ENCODE measurements at places on chromosomes 6 and 20.

DNA sequence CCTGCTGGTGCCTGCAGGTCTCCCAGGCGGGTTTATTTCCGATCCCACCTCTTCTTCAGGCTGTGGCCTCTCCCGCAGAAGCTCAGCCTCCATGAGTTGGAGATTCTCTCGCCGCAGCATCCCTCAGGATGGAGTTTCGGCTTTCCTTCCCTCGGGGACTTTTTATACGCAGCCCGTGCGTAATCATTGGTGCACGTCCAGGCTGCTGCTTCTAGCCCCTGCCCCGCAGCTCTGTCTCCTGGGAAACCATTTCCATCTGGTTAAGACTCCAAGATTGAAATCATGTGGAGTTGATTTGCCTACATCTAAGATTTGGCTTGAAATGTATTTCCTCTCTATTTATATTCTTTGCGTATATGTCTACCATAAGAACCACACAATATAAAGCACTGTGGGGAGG lies 46.7 kb upstream of the CARMIL1 start:
- DNase-seq, result no peak

GRCh38 chr20:50713657-50714101 lies 17.7 kb upstream of the PARD6B start:
- no peak for DNase-seq

DNA sequence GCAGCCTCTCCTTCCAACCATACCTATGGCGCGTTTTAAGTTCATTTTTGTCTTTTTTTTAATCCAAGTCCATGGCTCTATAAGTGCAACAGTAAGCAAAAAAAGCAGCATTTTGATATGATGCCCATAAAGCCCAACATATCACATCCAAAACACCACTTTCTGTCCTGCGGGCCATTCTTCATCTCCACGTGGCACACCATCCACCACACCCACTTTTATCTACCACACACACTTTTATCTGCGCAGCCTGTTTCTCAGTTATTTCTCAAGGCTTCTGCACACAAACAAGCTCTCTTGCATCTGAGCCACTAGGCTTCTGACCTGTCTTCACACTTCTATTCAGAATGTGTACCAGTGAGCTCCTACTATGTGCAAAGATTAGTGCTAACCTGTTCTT lies 5.3 kb downstream of the GCLC start:
- DNase-seq, result no peak

- no peak for DNase-seq
Measured at GRCh38 chr6:69795469-69796072, 1.2 kb downstream of the LMBRD1 start.

DNA sequence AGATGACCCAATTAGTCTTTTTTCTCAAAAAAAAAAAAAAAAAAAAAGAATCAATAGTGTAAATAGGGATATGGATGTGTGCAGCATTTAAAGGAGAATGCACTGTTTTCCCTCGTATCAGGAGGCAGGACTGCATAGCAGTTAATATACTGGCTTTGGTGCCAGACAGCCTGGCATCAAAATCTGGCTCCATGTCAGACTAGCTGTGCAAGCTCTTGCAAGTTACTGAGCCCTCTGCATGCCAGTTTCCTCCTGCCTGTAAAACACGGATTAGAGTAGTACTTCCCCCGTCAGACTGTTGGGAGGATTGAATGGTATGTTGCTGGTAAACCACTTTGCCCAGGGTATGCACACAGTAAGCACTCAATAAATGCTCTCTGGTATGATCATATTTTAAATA lies 594.2 kb upstream of the CHD6 start:
- DNase-seq, result no peak

- DNase-seq, result no peak
Measured at GRCh38 chr6:126156973-126157372, 170.6 kb downstream of the TRMT11 start.

GRCh38 chr6:31791324-31792089 lies 4.0 kb downstream of the VARS1 start:
- DNase-seq, result peak; percentile 56

DNA sequence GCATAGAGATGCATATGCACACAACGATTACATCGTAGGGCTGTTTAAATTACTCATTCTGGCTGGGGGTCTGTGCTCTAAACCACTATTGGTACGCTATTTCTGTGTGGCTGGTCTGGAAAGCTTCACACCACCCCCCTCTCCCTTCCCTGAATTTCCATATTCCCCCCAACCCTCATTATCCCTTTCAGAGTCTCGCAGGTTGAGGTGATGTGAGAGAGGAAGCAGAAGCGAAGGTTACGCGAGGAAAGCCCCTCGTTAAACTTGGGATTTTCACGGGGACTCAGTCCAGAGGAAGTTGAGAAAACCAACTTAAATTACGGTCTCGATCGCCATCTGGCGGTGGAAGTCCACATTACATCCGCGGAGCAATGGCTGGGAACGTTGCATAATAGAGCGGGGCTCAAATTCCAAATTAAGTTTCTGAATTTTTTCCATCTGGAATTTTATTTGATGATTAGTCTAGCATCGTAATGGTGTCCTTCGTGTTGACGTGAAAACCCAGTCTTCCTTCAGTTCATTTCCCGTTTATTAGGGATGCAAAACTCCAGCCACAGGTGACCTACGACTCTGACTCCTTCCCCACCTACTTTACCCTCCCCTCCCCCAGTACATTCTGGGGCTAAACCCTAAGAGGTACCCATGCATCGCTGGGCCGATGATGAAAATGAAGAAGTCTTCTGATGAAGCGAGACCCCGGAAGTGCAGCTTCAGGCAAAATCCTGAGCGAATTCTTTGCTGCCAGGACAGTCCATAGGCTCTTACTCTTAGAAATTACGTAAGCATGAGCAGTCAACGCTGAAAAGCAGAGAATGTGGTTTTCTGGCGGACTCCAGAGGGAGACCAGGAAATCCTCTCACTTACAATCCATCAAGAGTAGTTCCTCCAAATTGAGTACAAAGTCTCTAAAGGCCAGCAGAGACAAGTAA lies 19.7 kb downstream of the HLA-DOB start:
- DNase-seq, result peak; percentile 82

- DNase-seq, result no peak
Measured at GRCh38 chr6:25482996-25483395, 169.0 kb upstream of the SCGN start.

DNA sequence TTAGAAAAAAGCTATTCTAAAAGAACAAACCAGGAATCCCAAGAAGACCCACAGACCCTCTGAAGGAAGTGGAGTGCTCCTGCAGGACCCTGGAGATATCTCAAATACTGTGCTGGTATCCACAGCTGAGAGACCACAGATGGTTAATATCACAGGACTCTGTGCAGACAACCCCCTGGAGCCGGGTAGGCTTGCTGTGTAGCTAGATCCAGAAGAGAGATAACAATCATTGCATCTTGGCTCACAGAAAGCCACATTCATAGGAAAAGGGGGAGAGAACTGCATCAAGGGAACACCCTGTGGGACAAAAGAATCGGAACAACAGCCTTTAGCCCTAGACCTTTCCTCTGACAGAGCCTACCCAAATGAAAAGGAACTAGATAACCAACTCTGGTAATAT lies 689.5 kb downstream of the PHF3 start:
- no peak for DNase-seq

GRCh38 chr6:18155864-18156421 lies 721 bp downstream of the KDM1B start:
- DNase-seq, result peak; percentile 53

DNA sequence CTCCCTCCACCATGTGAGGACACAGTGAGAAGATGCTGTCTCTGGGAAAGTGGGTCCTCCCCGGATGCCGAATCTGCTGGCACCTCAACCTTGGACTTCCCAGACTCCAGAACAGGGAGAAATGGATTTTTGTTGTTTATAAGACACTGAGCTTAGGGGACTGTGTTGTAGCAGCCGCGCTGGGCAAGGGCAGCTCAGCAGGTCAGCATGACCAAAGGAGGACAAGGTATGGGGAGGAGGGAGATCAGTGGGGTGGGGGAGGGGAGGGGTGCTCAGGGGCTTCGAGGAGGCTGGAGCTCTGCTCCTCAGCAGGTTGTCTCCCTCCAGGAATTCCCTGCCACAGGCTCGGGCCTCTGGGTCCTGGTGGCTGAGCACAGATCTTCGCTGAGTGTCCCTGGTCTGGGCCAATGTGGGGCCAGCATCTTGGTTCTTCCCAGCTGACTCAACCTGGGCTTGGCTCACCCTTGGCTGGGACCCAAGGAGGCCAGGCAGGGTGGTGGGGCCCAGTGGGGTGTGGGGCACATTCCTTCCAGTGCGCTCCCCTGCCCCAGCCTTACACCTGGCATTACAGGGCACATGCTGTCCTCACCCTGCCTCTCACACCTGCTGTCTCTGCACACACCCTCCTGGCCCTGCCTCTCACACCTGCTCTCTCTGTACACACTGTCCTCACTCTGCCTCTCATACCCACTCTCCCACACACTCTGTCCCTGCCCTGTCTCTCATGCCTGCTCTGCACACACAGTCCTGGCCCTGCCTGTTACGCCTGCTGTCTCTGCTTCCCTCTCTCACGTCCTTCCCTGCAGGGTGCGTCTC lies 107.3 kb downstream of the SYCP2 start:
- no peak for DNase-seq

- no peak for DNase-seq
Measured at GRCh38 chr6:44969446-44970185, 358.5 kb upstream of the RUNX2 start.

- DNase-seq, result peak; percentile 20
Measured at GRCh38 chr6:5518936-5519491, 257.7 kb downstream of the FARS2 start.
